ENCODE measurements at places on chromosomes 2 and 18.

GRCh38 chr2:197255543-197255942 is 55.0 kb downstream of the ANKRD44 start:
- no peak for DNase-seq

GRCh38 chr2:135791418-135792190 is 45.4 kb downstream of the LCT start:
- DNase-seq = no peak

DNA sequence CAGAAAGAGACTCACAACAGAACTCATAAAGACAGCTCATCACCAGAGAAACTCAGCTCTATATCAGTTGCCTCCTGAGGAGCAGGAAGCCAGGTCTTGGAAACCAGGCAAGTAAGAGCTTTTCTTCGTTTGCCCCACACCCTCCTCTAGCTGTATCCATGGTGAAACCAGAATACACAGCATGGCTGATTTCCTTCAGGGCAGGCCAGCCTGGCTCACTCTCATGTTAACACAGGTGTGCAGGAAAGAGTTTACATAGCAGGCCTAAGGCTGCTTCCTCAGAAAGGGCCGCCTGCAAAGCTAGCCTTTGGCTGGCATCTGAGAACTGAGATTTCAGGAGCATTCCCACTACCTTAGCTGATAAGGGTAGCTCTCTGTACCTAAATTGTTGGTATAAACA is 65.7 kb downstream of the KLHL14 start:
- DNase-seq = no peak

DNA sequence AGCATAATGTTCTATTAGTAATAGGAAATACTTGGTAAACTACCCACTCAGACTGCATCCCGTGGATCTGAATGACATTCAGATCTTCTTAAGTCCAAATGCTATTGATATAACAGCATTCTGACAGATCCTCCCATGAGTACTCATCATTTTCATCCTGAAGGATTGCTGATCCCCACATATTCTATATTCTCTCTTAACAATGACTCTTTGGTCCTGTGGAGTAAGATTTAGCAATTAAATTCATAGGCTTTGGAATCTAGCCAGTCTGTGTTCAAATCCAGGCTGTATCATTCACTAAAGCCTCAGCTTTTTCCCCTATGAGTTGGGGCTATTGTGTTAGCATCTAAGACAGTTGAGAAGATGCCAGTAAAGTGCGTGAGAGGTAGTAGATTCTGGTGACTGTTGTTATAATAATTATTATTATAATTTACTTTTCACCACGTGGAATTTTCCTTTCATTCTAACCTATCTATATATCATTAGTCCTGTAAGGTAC is 591.3 kb upstream of the SYT4 start:
- DNase-seq = no peak

DNA sequence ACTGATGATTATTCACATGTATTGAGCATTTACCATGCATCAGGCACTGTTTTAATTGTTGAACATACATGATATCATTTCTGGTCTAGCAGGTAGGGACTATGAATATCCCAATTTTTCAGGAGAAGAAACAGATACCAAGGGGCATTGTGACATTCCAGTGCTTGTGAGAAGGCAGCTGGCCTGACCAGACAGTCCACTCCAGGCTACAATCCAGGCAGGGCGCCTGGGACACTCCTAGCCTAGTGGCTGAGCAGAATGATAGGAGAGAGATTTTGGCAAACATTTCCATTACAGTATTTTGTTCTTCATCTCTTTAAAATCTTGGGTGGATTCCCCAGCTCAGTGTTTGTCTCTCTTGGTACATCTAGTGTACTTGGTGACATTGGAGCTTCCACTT is 24.9 kb downstream of the ZNF892 start:
- no peak for DNase-seq

- DNase-seq = no peak
Observed at GRCh38 chr18:71832946-71833617, 711.1 kb downstream of the CBLN2 start.

DNA sequence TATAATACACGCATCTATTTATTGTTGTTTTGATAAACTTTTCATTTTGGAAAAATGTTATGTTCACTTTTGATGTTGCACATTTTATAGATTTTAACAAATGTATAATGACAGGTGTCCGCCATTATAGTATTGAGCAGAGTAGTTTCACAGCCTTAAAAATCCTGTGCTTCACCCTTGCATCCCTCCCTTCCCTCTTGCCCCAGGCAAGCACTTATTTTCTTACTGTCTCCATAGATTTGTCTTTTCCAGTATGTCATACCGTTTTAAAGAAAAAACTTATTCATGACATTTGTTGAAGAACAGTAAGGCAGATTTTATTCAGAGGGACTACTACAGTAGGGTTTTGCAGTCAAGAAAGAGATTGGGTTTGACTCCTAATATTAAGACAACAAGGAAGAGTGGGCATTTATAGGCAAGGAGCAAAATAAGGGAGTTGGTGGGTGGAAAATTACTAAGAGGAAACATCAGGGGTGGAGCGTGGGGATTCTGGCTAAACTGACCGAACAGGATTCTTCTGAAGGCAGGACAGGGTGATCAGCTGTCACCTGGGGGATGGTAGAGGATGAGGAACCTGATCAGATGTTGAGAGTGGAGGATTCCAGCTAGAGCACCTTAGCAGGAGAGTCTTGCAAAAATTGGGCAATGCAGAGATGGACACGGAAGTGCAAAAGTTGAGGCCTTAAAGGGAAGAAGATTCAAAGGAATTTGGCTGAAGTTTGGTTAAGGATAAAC is 108.8 kb downstream of the NCK2 start:
- DNase-seq = no peak

- DNase-seq = peak; percentile 11
Observed at GRCh38 chr2:178419123-178419522, 31.9 kb downstream of the PRKRA start.

GRCh38 chr2:211812587-211812986 is 726.0 kb downstream of the ERBB4 start:
- DNase-seq = no peak

GRCh38 chr2:24072259-24072658 is 3.9 kb downstream of the SF3B6 start:
- no peak for DNase-seq

DNA sequence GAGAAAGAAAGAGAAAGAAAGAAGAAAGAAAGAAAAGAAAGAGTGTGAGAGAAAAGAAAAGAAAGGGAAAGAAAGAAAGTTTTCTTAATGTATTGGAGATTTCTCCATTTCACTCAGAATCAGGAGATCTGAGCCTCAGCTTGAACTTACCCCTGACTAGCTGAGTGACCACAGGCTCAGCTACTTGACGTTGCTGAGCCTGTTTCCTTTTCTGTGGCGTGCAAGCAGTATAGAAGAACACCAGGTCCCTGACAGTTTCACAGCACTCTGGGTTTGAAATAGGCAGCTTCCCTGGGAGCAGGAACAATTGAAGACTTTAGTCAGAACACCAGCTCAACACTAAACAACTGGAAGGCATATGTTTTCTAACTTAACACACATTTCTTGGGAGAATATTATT is 44.7 kb downstream of the MARCO start:
- DNase-seq = no peak

GRCh38 chr2:71798266-71799012 is 345.1 kb downstream of the DYSF start:
- DNase-seq = no peak

GRCh38 chr2:33083699-33084387 is 137.1 kb downstream of the LTBP1 start:
- no peak for DNase-seq

DNA sequence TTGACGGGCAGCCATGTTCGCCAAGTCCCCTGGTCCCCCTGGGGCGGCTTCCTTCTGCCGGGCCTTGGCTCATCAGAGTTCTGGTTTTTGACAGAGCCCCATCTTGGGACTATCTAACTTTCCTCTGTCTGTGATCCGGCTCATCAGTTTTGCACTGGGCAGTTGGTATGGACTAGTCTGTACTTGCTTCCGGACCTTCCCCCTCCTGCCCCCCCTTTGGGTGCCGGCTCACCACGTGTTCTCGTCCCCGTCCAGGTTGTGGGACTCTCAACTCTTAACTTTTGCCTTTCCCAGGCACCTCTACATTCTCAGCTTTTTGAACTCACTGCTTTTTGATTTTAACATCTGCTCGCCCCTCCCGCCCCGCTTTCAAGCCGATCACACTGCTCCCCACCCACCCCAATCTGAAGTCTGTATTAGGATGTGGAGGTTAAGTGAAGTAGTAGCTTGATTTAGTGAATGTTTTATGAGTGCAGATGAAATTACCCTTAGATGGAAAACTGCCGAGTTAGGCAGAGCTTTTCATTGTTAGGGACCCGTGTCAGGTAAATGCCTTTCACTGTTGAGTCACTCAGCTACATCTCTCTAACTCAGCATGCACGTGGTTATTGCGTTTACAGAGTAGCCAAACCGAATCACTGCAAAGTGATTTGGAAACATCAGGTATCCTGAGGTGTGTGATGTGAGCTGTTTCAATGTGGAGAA is 874 bp downstream of the WDR43 start:
- no peak for DNase-seq

DNA sequence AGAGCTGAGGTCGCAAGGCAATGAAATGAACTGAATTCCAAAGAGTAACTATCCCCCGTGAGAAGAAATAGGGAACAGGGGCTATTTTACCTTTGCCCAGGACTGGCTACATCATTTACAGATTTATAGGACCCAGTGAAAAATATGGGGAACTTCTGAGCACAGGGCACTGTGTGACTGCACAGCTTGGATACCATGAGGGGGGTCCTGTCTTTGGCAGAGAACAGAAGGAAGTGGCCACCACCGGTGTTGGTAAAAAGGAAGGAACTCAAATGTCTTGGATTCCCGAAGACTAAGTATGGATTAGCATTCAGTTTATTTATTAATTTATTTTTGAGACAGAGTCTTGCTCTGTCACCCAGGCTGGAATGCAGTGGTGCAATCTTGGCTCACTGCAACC is 119.6 kb downstream of the B3GNT2 start:
- DNase-seq = no peak

- no peak for DNase-seq
Observed at GRCh38 chr2:230599853-230600252, 112.8 kb upstream of the CAB39 start.

DNA sequence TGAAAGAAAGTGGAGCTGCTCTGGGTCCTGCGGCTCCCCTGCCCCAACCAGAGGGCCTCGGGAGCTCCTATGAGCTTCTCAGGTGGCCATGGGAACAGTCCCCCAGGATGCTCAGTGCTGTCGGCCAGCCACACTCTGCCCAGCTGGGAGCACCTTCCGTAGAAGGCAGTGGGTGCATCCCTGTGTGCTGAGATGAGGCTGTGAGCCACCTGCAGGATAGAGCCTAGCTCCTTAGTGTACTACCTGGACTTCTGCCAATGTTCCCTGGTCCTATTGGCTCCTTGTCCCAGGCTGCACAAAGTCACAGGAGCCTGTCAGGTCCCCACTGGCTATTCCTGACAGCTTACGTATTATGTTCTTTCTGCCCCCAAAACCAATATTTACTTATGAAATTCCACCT is 16.1 kb downstream of the PRELID3A start:
- DNase-seq = peak; percentile 86

DNA sequence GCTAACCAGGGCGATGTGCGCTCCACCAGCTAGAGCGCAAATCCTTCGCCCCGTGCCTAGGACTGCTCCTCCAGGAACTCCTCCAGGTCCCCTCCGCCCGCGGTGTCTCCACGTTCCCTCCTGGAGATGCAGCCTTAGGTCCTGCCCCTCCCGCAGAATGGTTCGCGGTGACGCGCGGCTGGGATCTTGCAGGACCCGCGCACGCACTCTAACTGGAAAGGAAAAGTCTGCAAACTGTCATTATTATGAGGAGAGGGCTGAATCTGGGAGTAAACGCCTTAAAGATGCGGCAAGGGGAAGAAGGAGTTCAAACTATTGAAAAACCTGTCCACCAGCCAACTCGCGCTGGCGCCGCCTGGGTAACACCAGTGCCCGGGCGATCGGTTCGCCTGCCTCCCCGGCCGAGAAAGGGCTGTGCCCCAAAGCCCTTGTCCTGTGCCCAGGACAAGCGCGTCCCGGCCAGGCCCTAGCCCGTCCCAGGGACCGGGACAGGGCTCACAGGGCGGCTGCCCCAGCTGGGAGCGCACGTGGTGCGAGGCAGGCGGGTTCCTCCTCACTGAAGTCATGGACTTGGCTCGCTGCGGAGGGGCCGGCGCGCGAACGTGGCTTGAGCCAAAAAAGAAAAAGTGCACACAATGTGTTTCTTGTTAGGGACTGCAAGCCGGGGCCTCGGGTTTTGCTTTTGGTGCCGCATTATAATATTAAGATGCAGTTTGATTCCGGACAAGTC is 5.5 kb upstream of the ID2 start:
- DNase-seq = no peak

DNA sequence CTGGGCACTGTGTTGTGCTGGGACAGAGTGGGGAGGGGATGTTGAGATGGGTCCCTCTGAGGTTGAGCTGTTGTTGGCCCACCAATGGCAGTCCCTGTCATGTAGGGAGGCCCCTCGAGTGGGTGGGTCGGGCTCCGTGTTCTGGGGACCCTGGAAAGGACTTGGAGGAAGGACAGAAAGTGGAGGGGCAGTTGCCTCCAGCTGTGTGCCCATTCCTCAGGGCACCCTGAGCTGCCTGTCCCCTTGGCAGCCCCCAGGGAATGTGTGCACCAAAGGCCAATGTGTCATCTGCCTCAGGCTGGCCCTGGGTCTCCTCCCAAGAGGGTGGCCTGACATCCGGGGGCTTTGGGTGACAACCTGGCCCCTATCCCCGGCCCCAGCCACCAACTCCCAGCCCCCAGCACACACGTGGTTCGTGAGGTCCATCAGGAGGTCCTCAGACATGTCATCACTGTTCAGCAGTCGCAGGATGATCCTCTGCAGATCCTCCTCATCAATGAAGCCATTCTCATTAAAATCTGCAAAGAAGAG is 57.7 kb downstream of the CIB4 start:
- no peak for DNase-seq

DNA sequence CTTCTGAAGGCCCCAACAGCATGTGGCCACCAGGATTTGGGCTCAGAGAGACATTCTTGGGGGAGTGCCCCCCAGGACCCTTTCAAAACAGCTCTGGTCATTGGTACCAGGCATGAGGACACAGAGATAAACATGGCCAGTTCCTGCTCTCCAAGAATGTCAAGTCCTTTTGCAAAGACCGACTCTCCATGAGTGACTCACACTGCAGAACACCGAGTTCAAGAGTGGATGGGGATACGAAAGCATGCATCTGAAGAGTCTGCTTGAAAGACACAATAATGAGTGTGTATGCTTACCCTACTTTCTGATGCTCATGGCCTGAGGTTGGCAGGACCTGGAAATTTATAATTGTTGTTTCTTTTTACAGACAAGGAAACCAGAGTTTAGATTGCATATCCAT is 450.6 kb downstream of the TSN start:
- no peak for DNase-seq

- no peak for DNase-seq
Observed at GRCh38 chr18:31576670-31577069, 15.0 kb upstream of the TTR start.

DNA sequence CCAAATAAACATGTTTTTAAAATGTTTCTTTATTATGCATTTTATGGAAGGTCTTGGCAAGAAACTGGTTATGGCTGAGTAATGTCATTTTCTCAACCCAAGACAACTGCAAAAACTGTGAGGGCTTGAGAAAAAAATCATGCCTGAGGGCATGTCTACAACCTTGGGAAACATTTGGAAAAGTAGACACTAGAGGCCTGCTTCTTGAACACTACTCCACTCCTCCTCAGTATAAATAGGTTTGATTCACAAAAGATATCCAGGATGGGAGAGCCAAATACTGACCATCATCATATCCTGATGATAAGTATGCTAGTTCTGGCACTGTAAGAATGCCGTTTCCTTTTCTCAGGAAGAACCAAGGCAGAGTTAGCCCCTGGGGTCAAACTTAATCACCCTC is 71.1 kb downstream of the OSR1 start:
- DNase-seq = no peak
